Mucosa of descending colon (tissue), 3 donors: ENCODE measurements at places on chromosomes 6 and 20. TPM values are rescaled to one million over a fixed set of nuclear protein-coding genes. Genes with fewer than 3 reads are reported as not detected.

ASIP gene
- not detected for total RNA-seq

ARMC12 gene
- 0.55 TPM for total RNA-seq

BMP7 gene
- 1.7 TPM for total RNA-seq

TSPO2 gene
- not detected for total RNA-seq

CLDN20 gene
- total RNA-seq, result not detected

EYS gene
- 0.61 TPM for total RNA-seq

DACT2 gene
- total RNA-seq, result 1.5 TPM

GABRR1 gene
- not detected for total RNA-seq

SLC17A9 gene
- total RNA-seq, result 6.4 TPM

TFAP2D gene
- not detected for total RNA-seq

SLC22A23 gene
- 61.5 TPM for total RNA-seq

HLA-DMB gene
- 22.8 TPM for total RNA-seq

ZBTB24 gene
- total RNA-seq, result 7.7 TPM

HRH3 gene
- total RNA-seq, result not detected

BPIFB1 gene
- not detected for total RNA-seq
